HepG2 (cell line): ENCODE measurements at places on chromosomes 12 and 14. TPM values are rescaled to one million over a fixed set of nuclear protein-coding genes. Genes with fewer than 3 reads are reported as not detected.

DNA sequence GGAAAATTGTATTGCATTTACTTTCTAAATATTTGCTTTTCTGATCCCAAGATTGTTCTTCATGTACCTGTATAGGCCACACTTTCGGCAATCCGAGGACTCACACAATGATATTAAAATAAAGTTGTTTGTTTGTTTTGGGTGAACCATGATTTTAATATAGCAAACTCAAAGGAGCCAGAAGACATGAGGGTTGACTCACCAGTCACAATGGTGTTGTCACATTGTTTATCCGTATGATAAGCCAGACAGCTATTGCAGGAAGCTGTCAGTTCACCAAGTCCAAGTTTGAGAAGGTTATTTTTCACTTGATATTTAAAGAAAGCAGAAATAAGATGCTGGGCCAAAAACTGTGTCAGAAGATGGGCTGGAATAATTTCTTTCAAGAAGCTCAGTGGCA lies 67.1 kb upstream of the CPM start:
- no peak for DNase-seq

Gene PLEKHG7
- not detected in 2 replicates for polyA plus RNA-seq

GRCh38 chr12:100555722-100556121 lies 17.8 kb upstream of the GAS2L3 start:
- peak; percentile 72 for DNase-seq

DNA sequence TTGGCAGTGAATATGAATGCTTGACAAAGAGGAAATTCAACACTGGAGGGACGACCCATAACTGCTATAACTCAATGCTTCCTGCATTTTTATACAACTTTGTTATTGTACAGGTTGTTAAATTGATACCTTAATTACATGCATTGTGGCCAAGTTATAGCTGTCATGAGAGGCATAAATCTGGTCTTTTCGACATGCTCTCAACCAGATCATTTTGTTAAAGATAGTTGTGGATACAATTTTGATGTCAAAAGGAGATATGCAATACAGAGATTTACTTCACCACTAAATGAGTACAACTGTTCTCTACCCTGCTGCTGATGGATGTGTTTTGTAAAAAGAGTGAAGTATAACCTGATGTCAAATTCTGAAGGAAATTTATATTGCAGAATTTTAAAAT lies 946.0 kb downstream of the GALC start:
- no peak for DNase-seq
